ENCODE measurements at places on chromosomes 5 and 9.

- peak; percentile 60 for DNase-seq
These were observed 5.1 kb upstream of the WDR5 start for GRCh38 chr9:134130503-134131375.

DNA sequence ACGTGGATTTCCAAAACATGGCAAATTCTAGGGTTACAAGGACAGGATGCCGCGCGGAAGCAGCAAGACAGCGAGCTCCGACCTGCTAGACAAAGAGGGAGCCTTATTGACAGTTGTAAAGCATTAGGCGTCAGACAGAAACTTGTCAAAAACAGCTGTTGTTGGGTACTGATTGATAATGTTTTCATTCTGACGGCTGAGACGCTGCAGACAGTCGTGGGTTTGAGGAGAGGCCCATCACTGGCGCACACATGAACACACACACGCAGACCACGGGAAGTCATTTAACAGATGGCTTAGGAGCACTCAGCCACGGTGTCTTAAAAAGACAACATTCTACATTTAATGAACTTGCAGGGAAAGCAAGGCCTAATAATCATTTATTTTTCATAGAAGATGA, 324.0 kb downstream of the NDUFS4 start:
- DNase-seq, result no peak

GRCh38 chr5:54996466-54996865, 11.1 kb upstream of the ESM1 start:
- DNase-seq, result no peak

DNA sequence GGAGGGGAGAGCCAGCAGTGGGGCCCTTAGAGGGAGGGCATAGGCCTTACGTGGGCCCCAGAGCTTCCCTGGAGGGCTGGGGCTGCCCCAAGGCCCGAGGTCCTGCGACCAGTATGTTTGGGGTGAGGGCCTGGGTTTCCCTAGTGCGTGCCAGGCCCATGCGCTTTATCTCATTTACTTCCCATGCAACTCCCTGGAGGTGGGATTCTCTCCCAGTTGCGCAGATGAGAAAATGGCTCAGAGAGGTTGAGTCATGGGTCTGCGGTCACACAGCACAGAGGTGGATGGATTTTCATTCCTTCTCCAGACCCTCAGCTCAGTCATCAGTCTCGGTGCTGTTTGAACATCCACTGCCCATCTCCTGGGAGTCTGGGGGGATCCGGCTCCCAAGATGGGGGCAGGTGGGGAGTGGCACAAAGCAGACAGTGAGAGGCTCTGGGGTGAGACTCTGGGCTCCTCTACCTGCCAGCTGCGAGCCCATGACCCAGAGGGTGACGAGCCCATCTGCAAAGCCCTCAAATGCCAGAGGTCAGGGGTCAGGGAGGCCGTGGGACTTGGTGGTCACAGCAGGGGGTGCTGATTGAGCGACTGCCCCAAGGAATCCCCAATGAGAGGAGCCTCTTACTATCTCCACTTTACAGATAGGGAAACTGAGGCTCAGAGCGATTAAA, 171.2 kb downstream of the GAPVD1 start:
- no peak for DNase-seq

- no peak for DNase-seq
These were observed 7.5 kb downstream of the ALDH1A1 start for GRCh38 chr9:72945391-72945790.

DNA sequence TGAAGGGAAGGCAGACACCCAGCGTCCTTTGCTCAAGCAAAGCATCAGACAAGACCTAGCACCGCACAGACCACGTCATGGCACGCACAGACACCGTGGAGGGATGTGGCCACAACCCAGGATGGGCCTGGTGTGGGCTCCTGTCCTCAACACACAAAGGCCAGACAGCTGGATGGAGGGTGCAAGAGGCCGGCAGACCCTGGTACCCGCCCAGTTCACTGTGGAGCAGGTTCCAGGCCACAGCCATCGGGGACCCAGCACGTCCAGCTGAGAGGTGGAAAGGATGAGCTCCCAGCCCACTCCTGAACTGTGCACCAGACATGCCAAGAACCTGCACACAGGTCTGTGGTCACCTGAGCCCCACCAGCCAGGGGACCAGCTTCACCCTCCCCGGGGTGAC, 15.0 kb upstream of the ZDHHC11 start:
- DNase-seq, result no peak

- DNase-seq, result no peak
These were observed 35.2 kb upstream of the NFIB start for GRCh38 chr9:14349146-14349446.

DNA sequence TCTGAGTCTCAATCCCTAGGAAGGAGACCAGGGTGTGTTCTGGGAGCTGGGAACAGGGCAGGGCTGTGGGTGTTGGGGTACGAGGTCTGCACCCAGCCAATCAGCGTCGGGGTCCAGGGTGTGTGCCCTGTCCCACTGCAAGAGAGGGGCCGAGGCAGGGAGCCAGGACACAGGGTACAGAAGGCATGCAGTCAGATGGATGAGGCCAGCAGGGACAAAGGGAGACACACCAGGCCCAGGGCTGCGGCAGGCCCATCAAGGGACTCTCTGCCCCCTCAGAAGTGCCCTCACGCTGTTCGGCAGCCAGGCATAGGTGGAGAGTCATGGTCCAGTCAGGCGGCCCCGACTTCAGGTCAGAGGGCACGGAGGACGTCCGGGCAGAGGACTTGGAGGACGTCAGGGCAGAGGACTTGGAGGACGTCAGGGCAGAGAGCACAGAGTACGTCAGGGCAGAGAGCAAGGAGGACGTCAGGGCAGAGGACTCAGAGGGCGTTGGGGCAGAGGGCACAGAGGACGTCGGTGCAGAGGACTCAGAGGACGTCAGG, 28.8 kb upstream of the ADAMTS2 start:
- DNase-seq, result no peak

GRCh38 chr9:82457891-82458290, 469.3 kb downstream of the SPATA31D1 start:
- no peak for DNase-seq

GRCh38 chr9:127813686-127814226, 11.1 kb downstream of the FPGS start:
- DNase-seq, result no peak

DNA sequence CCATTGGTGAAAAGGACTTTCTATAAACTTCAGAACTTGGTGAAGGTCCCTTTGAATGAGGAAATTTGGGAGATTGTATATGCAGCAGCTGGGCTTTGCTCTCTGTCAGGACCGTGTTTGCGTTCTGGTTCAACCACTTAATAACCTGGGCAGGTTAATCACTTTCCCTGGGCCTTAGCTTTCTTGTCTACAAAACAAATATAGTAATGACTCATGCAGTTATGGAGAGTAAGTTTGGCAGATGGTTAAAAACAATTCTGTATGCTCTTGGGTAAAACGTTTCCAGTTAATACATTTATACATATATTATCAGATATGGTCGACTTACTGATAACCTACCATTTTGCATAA, 197.0 kb downstream of the ARHGEF28 start:
- no peak for DNase-seq

GRCh38 chr9:3385871-3386270, 139.9 kb downstream of the RFX3 start:
- no peak for DNase-seq

DNA sequence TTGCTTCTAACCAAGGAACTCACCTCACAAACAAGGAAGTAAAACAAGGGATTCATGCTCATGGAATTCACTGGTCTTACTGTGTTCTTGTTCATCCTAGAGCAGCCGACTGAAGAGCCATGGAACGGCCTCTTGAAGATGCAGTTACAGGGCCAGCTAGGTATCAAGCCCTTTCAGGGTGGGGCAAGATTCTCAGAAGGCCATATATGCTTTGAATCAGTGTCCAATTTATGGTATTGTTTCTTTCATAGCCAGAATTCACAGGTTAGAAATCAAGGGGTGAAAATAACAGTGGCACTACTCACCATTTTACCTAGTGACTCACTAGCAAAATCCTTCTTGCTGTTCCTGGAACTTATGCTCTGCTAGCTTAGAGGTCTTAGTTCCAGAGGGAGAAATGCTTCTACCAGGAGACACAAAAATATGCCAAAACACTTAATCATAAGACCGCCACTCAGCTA, 159.5 kb upstream of the CDH10 start:
- DNase-seq, result peak; percentile 7

DNA sequence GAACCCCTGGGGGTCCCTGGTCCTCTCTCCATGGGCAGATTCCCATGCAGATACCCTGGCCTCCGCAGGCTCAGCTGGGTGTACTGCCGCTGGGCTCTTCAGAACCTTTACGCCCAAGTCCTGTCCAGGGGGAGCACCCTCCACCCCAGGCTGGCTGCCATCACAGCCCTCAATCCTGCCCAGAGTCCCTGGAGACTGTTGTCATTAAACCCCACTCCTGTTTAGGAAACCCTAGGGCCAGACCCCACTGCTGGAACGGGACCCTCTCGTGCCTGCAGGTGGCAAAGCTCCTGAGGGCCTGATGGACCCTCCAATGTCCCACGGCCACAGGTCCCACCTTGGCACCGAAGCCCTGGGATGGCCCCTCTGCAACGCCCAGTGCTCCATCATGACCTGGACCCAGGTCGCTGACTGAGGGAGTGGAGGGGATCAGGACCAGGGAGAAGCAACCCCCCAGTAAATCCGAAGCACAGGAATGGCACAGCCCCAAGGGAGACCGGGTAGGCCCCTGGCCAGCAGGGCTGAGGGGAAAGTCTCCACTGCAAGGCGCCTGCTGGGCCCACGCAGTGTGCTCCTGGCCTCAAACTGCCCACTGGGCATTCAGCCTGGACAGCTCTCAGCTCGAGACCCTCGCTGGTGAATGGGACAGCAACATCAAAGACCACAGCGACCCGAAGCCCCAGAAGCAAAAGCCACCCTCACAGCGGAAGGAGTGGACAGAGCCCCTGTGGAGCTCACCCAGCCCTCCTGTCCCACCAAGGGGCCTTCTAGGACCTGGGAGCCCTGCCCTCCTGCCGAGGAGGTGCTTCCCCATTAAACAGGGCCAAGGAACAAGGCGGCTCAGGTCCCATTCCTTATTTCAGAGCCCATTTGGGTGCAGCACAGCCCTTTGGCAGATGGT, 8.3 kb downstream of the ZDHHC11B start:
- peak; percentile 13 for DNase-seq

- no peak for DNase-seq
These were observed 148.0 kb downstream of the TARS1 start for GRCh38 chr5:33588654-33589372.

- DNase-seq, result no peak
These were observed 67.2 kb downstream of the ZNF354C start for GRCh38 chr5:179127136-179128040.

DNA sequence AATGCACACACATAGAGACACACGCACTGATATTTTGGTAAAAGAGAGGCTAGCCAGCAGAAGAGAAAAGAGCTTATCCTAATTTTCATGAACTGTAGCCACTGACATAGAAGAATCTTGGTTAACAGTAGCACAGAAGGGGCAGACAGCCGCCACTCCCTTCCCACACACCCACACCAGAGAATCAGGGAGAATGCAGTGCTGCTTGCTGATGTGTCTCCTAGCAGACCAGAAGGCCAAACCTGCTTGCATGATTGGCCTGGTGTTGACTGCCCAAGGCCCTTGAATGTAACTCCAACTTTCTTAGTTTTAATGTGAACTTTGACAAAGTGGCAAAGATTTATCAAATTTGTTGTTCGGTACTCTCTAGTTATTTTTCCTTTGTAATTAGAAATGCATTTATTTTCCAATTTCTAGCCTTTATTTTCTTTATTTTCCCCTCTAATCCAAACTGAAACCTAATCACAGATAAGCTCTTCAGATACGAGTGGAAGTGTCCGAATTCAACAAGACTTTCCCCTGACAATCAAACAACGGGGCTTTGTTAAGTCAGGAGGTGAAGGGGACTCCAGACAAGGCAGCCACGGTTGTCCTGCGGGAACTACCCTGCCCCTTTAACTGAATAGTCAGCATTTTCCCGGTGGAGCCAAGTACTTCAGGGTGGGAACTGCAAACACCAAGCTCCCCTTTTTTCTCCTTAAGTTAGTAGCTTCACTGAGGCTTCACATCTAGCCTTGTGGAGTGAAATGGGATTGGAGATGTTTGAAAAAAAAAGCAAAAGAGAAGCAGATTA, 81.9 kb upstream of the CTSL start:
- DNase-seq, result no peak

- DNase-seq, result no peak
These were observed 21.8 kb upstream of the MSH3 start for GRCh38 chr5:80632700-80633099.

DNA sequence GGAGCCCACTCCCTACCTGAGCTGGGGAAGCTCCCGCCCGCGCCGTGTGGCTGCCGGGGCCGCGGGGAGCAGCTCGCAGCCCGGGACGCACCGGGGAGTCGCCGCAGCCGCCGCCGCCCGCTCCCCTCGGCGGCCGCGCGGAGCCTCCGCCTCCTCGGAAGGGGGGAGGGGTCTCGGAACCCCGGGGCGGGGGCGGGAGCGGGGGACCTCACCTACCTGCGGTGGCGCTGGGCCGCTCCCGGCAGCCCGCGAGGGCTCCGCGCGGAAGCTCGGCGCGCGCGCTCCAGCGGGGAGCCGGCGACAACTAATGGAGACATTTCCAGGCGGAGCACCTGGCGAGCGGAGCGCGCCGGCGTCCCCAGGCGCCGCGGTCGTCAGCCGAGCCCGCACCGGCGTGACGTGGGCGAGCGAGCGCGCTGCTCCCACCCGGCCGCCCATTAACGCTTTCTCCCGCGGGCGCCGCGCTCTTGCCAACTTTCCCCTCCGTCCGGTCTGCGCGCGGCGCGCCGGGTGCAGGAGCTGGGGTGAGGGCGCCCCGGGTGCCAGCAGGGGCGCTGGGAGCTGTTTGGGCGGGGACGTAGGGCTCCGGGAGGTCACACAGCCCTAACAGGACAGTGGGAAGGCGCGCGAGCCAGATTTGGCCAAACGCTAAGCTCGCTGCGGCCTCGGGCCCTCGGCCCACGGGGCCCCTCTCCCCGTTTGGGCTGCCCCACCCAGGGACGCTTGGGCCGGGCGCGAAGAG, 4.3 kb upstream of the IRX4 start:
- no peak for DNase-seq

DNA sequence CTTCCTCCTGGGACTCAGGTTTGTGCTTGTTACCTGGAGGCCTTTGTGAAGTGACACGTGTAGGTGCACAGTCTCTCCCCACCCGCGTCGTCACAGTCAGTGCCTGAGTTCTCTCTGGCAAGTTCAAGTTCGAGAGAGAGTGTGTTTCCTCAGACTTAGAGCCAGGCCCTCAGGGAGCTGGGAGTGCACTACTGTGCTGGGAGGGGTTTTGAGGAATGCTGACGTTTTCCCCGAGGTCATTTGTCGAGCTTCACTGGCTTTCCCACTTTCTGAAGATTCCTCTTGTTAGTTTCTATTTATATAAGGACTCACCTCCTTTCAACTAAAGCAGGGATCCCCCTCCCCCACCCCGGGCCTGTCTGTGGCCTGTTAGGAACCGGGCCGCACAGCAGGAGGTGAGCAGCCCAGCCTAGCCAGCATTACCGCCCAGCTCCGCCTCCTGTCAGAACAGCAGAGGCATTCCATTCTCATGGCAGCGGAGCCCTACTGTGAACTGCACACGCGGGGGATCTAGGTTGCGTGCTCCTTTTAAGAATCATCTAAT, 209.2 kb downstream of the DIRAS2 start:
- DNase-seq, result peak; percentile 17
